Activated CD4-positive, alpha-beta T cell treated with anti-CD3 and anti-CD28 coated beads for 48 hours (primary cell): ENCODE measurements at places on chromosomes 7 and 10.
A peak's percentile ranks its signal among the peaks of the same experiment; 100 is the strongest.

DNA sequence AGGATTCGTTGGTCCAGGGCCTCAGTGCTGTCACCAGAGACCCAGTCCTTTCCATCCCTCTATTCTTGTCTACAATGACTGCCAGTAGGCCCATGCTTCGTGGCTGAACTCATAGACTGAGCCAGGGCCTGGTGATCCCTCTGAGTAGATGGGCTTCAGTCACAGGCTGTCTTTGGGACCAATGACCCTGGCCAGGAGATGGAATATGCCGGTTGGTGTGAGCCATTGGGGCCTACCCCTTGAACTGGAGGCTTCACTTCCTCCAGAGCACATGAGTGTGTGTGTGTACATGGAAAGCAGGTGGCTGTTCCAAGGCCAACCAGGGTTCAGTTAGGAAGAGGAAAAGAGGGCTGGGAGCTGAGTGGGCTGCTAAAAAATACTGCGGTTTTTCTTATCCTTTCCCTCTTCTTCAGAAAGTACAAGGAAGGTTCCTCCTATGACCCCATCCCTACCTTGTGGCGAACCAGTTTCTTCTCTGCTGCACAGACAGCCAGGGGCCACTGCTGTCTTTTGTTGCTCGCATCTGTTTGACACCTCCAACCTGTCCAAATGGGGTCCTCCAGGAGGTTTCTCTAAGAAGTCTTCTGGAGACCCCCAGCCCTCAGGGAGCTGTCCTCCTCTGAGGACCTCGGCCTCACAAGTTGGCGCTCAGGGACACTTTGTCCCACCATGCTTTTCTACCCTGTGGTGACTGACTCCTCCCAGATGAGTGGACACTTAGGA lies 36.6 kb downstream of the ADRA2A start:
- DNase-seq: no peak

GRCh38 chr7:23277359-23277989 lies 21.7 kb upstream of the MALSU1 start:
- DNase-seq: peak; percentile 29

DNA sequence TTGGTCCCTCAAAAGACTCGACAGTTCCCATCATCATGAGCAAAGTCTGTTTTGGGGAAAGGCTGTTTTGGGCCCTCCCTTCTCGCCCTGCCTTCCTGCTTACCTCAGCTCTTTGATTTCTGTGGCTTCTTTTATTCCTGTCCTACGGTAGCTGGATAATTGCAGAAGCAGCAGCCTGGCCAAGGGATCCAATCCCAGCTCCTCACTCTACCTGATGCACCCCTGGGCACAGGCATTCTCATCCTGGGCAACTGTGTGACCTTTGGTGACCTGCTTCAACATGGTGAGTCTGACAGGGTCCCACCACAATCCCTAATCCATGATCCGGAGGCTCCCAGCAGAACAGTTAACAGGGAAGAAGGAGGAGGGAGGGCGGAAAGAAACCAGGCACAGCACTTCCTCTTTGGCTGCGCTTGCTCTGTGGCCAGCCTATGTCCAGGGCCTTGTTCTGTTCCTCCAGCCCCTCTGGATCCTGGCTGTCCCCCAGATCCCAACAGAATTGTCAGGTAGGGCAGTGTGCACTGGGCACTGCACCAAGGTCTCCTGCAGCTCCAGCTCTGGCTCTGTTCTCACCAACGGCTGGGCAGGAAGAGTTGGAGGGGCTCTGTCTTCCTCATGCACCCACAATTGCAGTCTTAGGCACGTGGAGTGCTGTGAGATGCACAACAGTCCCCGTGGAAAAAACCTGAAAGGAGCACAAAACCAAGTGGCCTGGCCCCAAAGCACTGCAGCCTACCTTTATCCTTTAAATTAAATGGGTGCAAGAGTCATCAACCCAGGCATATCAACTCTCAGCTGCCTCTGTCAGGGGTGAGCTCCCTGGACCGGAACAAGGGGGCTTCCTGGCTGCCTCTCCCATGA lies 144.4 kb downstream of the PTPN20 start:
- no peak for DNase-seq

DNA sequence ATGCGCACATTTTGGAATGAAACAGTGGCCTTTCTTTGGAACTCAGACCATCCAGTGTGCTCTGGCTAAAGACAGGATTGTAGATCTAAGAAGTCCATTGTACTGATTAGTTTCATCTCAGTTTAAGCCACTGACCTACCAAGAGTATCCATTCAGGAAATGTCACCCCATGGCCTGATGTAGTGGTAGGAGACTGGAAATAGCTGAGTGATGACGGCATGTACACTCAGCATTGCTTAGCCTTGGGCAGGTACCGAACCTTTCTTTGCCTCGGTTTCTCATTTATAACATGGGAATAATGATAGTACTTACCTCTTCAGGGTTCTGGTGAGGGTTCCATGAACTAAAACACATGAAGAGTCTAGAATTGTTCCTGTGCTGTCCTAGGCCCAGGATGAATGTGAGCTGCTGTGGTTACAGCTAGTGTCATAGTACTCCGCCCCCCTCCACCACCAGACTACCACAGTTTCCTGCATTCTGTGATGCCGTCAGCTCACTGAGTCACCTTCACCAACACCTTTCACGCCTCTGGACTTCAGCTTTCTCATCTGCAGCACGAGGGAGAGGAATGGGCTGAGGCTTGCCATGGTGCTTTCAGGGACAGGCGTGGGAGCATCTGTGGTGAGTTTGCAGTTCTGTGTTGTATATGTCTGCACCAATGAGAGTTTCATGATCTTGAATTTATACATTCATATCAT lies 484.0 kb upstream of the GALNT17 start:
- DNase-seq: peak; percentile 84

DNA sequence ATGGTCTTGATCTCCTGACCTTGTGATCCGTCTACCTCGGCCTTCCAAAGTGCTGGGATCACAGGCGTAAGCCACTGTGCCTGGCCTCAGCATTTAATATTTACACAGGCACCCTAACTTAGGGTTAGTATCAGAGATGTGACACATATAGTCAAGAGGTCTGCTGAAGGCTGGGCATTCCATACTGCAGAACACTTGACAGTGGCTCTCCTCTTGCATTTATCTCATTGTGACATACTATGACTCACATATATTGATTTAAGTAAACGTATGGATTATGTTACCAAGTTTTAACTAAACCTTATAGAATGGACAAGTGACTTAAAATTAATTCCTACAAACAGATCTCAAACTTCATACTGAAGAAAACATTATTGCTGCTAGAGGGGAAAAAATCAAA lies 36.6 kb downstream of the BRAF start:
- no peak for DNase-seq

DNA sequence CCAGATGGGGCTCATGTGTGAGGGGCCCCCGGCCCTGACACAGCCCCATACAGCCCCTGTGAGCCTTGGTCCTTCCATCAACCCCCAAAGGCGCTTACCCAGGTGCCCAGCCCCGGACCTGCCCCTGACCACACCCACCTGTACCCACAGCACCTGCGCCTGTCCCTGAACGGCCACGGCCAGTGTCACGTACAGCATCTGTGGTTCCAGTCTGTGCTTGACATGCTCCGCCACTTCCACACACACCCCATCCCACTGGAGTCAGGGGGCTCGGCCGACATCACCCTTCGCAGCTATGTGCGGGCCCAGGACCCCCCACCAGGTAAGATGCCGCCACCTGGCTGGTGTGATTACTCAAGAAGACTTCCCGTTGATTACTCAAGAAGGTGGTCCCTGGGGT lies 33.5 kb downstream of the SH2B2 start:
- no peak for DNase-seq

DNA sequence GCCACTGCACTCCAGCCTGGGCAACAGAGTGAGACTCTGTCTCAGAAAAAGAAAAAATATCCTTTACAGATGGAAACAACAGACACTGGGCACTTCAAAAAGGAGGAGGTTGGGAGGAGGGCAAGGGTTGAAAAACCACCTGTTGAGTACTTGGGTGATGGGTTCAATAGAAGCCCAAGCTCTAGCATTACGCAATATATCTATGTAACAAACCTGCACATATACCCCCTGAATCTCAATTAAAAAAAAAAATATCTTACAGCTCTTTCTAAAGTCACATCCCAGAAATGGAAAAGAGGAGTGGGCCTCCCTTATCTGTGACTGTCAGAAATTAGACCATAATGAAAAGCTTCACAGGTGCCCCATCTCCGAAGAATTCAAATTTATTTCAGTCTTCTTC lies 12.1 kb downstream of the VIM start:
- DNase-seq: no peak

GRCh38 chr10:7817576-7817975 lies 729 bp upstream of the TAF3 start:
- no peak for DNase-seq

GRCh38 chr10:16960551-16960950 lies 143.3 kb upstream of the RSU1 start:
- no peak for DNase-seq

DNA sequence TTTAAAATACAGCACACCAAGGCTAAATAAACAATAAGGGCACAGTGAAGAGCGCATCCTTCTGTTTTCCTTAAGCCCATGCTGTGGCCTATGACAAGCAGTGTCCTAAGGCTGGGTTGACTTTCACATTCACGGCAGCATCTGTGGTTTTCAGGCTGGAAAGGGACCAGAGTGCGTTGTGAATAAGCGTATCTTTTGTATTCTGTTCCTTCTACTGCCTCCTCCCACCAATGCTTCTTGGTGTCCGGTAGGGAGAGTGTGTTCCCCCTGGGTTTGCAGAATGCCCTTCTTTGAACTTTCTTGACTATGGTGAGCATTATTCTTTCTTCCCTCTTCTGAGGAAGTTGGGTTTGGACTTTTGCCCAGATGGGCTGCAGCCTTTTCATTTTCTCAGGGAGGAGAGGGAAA lies 73.6 kb downstream of the ABCA13 start:
- DNase-seq: no peak

DNA sequence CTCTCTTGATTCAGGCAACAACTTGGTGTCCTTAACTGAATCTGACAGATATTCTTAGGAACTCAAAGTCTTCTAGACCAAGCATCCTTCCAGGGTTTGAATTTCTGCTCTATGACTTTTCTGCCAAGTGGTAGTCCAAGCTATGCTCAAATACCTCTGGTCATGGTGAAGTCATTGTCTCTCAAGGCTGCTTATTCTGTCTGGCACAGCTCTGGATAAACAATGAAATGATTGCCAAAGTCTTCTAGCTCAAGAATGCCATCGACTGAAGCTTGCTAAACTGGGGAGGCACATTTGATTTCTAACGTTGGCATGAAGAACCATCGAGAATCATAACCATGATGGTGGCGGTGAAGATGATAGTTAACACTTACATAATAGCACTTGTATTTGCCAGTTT lies 116.2 kb upstream of the MKX start:
- no peak for DNase-seq

DNA sequence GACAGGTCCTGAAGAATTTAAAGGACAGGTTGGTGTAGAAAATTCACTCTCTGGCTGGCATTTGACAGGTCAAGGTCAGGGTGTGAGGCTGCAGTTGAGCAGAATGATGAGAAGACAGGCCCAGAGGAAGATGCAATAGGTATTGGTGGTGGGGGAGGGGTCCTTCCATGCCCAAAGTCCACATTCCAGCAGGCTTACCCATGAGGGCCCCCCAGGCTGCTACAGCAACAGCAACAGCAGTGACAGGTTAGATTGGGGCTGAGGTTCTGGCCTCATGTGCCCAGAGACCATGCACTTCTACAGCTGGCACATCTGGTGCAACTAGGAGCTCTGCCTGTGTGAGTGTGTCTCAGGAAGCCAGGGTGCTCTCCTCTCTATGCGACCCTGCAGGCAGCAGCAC lies 223.5 kb upstream of the GHITM start:
- no peak for DNase-seq

GRCh38 chr7:2299870-2300512 lies 14.2 kb downstream of the SNX8 start:
- no peak for DNase-seq

GRCh38 chr7:152667958-152668357 lies 8.0 kb downstream of the XRCC2 start:
- DNase-seq: no peak
